ENCODE measurements at places on chromosomes 16 and 17.

GRCh38 chr16:53925107-53925410, 221.1 kb downstream of the FTO start:
- no peak for DNase-seq

DNA sequence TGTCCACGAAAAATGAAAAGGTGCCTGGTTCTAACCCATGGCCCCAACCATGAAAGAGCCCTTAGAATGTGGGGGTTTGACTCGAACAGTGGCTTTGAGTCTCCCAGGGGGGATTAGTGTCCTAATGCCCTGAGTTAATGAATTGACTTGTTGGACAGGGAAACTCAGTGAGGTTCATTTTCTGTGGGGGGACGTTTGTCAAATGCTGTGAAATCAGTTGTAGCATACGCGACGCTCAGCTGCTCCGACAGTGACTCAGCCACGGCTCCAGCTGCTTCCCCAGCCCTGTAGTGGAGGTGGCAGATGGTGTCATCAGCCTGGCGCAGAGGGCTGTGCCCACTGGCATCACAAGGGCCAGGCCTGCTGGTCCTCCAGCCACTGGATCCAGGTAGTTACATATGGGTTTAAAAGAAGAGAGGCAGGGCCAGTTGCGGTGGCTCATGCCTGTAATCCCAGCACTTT, 3.9 kb upstream of the TMEM235 start:
- no peak for DNase-seq

GRCh38 chr16:13587181-13587580, 332.8 kb upstream of the ERCC4 start:
- no peak for DNase-seq

- DNase-seq = no peak
Observed at GRCh38 chr16:15808071-15808470, 48.8 kb downstream of the MYH11 start.

DNA sequence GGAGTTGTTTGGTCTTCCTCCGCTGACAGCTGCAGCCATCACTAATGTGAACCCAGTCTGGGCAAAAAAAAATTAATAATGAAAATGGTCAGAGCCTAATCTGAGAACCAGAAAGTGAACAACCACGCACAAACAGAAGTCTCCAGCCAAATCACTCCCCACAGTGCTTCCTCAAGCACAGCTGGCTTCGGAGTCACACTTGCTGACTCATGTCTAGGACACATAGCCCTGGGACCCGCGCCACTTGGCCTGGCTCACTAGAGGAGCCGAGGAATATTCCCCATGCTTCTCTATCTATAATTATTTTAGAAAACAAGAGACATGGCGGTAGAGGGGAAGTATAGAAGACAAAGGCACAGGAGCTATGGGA, 109.1 kb downstream of the ZFHX3 start:
- no peak for DNase-seq

DNA sequence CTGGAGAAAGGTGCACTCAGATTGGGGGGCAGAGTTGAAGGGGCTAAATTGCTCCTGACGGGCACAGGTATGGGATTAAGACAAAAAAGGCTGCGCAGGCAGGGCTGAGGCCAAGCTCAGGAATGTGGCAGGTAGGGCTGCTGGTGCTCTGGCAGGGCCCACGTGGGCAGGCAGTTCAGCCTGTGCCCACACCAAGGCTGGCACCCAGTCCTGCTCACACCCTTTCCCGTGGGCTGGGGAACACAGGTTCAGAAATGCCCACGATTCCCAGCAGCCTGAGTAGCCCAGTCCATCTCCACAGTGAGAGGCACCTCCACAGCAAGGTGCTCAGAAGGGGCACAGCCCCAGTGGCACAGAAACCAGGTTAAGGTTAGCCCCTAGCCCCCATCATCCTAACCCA, 4.4 kb downstream of the HDAC5 start:
- no peak for DNase-seq

- DNase-seq = no peak
Observed at GRCh38 chr17:81910840-81911276, 341 bp downstream of the PCYT2 start.

DNA sequence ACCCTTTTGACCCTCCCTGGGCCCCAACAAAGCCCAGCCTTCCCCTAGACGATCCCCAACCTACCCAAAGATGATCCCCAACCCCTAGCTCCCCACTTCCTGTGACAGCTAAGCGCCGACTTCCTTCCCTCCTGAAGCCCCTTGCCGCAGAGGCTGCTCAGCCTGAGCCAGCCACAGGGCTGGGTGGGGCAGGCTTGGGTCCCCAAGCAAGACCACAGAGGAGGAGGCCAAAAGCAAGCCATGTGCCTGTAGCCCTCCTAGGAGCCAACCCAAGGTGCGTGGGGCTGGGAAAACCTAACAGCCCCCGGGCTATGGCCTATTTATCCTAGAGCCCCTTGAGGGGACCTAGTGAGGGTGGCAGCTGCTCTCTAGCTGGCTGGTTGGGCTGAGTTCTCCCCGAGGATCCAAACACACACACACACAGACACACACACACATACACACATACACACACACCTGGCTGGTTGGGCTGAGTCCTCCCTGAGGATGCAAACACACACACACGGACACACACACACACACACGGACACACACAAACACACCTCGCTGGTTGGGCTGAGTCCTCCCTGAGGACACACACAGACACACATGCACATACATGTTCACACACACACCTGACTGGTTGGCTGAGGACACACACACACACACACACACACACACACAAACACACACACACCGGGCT, 4.8 kb downstream of the ARRB2 start:
- no peak for DNase-seq

GRCh38 chr17:9199571-9200551, 178.6 kb downstream of the NTN1 start:
- no peak for DNase-seq

Measured in kidney epithelial cell (primary cell).